ENCODE measurements at places on chromosomes 4 and X.

GRCh38 chr4:84895283-84895682 lies 71.2 kb downstream of the WDFY3 start:
- no peak for DNase-seq

GRCh38 chr4:7159923-7160322 lies 32.4 kb upstream of the SORCS2 start:
- DNase-seq = no peak

DNA sequence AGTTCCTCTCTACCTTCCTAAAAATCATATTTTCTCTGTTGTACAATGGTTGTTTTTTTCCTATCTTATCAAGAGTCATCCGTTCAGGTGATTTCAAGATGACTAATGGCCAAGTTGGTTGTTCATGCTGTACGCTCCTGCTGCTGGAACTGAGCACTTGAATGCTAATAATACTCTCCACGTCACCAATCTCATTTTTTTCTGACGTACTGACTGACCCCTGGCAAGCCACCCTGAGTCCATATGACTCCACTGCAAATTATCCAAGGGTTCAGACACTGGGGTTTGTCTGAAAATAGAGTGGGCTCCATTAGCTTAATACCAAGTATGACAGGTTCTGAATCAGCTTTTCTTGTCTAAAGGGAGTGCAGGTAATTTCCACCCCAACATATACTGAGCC lies 21.1 kb upstream of the GPR50 start:
- DNase-seq = no peak

DNA sequence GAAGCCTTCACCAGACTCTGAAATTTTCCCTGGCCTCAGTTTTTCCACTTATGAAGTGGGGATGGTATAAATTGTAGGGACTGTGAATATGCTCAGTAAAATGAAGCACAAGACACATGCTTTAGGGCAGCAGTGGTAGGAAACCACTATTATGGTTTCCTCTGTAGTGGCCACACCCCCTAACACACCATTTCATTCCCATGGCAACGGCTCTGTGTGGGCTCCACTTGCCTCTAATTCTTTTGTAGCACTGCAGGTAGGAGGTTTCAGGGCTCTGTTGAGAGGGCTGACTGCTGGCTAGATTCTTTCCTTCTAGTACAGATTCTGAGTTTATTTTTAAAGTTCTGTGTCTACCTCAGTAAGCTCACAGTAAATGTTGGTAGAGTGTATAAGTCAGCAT lies 3.5 kb upstream of the VMA21 start:
- DNase-seq = no peak

DNA sequence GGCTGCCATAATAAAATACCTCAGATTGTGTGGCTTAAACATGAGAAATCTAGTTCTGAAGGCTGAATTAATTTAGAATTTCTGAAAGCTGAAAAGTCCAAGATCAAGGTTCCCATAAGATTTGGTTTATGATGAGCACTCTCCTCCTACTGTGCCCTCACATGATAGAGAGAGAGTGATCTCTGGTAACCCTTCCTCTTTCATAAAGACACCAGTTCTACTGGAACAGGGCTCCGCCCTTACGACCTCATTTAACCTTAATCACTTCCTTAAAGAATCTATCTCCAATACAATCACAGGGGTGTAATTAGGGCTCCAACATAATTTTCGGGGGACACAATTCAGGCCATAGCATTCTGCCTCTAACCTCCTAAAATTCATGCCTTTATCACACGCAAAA lies 194.0 kb upstream of the MAB21L2 start:
- no peak for DNase-seq

- DNase-seq = no peak
Measured at GRCh38 chr4:181281451-181281850, 961.8 kb upstream of the TENM3 start.

- no peak for DNase-seq
Measured at GRCh38 chr4:142818476-142818875, 27.6 kb downstream of the INPP4B start.

DNA sequence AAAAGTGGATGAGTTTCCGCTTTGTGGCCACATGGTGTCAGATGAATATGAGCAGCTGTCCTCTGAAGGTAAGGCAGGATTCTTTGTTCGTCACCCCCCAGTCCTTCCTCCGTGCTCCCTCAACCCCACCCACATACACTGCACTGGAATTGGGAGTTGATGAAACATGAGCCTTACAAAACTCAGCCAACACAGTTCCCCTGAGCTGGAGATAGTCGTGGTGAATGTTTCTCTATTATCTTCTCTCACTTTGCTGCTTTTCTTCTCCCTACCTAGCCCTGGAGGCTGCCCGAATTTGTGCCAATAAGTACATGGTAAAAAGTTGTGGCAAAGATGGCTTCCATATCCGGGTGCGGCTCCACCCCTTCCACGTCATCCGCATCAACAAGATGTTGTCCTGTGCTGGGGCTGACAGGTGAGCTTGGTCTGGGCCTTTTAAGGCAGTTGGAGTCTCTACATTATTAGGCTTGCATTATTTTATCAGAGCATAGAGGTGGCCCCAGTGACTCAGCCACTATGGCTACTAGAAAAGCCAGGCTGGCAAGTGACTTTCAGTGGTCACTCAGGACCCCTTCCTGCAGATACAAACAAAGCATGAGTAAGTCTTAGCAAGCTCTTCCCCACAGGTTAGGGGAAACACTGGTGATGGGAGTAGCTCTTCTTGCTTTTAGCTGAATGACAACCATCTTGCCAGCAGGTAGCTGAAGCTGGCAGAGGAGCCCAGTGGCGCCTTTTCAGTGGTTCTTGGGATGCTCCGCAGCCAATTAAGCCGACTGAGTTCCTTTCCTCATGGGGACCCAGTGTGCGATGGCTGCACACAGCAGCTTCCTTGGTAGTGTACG lies 1.6 kb downstream of the RPL10 start:
- DNase-seq = no peak

DNA sequence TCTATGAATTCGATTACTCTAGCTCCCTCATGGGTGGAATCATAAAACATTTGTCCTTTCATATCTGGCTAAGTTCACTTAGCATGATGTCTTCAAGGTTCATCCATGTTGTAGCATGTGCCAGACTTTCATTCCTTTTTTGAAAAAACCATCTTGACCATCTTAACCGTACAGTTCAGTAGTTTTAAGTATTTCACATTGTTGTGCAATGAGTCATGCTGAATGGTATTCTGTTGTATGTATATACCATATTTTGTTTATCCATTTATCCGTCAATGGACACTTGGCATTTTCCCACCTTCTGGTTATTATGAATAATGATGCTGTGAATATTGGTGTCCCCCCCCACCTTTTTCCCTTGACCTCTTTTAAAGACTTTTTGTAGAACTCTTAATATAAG lies 72.4 kb upstream of the TLR2 start:
- DNase-seq = no peak

DNA sequence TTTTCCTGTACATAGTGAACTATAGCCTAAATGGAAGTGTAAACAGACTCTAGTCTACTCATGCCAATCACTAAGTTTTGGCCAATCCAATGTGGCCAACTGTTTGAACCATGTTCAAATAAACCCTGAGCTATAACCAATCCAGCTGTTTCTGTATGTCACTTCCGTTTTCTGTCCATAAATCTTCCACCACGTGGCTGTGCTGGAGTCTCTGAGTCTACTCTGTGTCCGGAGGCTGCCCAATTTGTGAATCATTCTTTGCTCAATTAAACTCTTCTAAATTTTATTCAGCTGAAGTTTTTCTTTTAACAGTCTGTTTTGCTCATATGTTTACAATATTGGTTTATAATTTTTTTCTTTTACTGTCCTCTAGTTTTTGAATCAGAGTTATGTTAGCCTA lies 112.3 kb upstream of the BANK1 start:
- no peak for DNase-seq

DNA sequence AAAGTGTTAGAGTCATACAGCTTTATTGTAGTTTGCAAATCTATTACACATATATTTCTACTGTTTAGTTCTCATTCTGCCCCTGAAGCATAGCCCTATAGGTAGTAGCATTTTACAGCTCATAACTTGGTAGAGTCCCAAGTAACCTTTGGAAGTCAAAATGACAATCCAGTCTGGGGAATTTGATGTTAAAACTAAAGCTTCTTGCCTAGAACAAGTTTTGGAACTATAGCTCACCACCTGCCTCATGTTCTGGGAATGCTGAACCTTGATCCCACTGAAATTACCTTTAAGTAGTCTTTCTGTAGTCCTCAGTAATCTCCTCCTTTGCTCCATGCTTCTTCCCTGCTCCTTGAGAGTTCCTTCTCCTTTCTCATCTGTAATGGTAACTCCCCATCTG lies 8.4 kb downstream of the UGT8 start:
- DNase-seq = no peak

DNA sequence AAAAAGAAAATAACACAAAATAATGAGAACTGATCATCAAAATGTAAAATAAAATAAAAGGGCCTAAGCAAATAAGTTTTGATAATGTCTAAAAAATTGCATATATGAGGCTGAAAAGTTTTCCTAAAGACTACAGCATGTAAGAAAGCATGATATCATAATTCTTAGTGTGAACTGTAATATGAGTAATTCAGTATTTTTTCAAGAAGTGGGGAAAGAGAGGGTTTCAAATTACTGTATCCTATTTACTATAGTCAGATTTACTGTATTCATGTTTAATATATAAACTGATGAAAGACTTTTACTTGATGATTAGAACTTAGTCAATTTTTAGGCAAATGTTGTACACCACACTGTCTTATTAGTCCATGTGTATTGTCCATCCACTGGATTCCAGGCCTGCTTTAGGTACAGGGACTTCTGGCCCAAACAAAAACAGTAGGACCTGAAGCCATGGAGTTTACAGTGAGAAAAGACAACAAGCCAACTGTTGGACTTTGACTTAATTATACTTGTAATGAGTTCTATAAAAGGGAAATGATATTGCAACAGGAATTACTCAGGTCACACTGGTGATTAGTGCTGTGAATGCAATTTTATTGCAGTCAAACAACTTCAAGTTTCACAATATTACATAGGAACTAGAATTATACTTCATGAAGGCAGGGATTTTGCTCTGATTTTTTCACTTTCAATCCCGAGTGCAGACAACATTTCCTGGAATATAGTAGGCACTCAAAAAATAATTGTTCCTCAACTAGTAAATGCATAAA lies 517.7 kb upstream of the GALNT7 start:
- no peak for DNase-seq

All from activated T-cell treated with anti-CD3 and anti-CD28 coated beads for 48 hours (primary cell).